Epithelial cell of prostate (primary cell): ENCODE measurements at places on chromosomes 4 and X.

DNA sequence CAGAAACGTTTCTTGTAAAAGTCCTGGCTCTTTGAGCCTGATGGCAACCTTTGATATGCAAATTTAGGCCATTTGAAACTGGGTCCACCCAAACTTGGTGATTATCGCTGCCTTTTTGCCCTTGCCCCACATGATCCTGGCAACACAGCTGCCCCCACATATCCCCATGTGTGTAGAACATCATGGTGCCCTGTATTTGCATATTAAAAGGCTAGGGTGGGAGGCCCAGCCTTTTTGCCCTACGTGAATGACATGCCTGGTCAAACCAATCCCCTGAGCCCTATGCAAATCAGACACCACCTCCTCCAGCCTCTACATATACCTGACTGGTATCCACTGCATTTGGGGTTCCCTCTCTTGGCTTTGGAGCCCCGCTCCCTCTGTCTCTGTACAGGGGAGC, 202.4 kb downstream of the MAB21L2 start:
- no peak for DNase-seq

GRCh38 chr4:102761906-102762305, 1.1 kb upstream of the MANBA start:
- DNase-seq, result no peak

- no peak for DNase-seq
These were observed 605 bp upstream of the FAT1 start for GRCh38 chr4:186724058-186724863.

DNA sequence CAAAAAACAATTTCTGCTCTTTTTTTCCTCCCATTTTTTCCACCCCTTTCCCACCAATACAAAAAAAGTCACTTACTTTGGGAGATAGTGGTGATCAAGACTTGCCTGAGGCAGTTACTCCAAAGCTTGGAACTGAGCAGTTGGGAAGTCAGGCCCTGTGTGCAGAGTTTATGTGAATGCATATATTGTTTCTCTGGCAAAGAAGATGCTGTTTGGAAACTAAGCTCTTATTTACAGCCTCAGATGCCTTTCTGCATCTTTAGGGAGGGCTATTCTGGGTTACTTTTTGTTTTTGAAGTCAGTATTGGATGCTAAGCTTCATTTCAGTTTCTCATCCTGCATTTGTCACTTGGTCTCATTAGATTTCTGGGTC, 136.3 kb downstream of the ZNF330 start:
- no peak for DNase-seq
